ENCODE measurements at places on chromosomes 6 and 20.

DNA sequence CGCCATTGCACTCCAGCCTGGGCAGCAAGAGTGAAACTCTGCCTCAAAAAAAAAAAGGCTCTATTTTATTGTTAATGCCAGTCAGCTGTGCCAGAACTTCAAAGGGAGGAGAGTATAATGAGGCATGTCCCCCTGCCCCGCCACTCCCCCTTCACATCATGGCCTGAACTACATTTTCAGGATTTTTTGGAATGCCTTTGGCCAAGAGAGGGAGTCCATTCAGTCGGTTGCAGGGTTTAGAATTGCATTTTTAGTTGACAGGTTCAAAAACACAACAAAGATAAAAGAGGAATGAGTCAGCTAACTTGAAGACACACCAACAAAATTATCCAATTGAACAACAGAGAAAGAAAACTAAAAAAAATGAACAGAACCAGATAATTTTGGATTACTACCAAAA lies 59.1 kb downstream of the CEP43 start:
- DNase-seq = no peak

DNA sequence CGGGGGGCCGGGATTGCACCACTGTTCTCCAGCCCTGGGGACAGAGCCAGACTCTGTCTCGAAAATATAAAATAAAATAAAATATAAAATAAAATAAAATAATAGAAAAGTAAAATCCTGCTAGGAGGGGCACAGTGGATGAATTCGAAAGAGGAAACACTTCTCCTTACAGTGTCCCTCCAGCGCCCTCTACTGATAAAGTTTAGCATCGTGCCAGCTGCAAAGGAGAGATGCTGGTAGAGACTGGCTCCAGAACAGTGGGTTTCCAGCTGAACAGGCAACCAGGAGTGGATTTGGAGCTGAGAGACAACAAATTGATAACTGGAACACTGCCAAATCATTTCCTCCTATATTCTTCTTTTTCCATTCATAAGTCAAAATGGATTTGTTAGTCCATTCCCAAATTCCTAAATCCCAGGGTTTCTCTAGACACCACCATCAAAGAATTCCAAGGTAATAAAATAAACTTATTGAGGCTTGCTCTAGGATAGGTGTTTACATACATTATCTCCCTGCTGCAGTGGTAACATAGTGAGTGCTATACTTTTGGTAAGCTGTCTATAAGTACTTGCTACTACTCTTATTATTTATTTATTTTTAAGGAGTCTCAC lies 31.7 kb upstream of the TBPL1 start:
- DNase-seq = peak; percentile 95

DNA sequence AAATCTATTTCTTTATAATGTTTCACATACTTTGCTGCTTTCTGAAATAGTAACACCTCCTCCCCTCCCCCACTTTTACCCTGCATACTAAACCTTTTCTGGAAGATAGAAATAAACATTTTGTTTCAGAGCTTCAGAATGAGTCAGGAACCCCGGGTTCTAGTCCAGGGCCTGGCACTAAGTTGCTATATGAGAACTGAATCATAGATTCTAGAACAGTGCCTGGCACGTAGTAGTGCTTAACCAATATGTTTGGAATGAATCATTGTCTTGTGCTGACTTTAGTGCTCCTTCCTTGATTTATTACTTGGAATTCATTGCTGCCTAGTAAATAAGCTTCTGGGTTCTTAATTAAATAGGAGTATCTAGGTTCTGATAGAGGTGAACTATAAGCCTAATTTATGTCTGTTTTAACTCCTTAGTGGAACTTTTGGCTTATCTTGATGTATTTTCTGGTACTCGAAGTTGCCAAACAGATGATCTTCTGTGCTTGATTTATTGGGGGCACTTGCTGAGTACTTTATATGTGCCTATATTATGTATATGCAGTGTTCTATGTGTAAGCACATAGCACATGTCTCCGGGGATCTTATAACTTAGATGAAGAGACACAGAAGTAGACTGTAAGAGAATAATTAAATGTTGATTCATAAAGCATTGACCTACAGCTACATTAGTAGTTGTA lies 18.6 kb downstream of the TAB2 start:
- no peak for DNase-seq

DNA sequence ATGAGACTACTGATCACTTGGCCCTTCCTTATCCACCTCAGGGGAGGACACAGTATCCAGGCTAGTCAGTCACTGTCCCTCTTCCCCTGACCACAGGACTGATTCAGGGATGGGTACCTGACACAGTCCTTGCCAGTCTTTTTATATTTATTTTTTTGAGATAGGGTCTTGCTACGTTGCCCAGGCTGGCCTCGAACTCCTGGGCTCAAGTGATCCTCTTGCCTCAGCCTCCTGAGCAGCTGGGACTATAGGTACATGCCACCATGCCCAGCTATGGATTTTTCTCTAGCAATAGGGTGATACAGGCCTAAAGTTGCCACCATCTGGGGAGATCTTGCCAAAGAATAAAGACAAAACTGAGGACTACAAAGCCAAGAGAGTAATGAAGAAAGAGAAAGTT lies 10.2 kb downstream of the TUBB2B start:
- no peak for DNase-seq

DNA sequence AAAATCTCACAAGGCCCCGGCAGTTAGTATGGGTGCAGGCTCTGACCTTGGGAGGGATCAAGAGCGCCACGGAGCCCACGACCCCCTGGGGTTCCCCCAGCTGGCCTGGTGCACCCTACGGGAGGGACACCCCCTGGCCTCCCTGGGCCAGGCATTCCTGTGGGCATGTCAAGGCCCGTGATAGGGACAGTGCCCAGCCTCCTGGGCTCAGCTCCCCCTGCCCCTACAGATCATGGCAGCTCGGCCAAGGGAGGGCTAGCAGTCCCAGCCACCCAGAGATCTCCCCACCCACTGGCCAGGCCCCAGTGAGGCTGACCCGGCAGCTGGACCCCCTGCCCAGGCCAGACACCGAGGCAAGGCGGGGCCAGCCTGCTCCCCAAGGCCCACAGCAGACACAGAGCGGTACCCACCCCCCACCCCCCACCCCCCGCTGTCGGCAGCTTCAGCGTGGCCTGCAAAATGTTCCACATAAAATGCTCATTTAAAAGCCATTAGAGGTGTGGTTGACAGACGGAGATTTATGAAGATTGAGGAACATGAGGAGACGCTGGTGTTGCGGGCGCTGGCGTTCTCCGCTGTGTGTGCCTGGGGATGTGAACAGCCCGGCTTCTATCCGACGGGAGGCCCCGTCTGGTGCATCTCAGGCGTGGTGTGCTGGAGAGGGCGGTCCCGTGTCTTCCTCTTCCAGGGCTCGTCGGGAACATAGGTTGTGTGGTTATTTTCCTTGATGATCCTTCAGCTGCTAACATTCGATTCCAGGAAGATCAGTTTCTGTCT lies 188.5 kb downstream of the TAF4 start:
- DNase-seq = no peak

- peak; percentile 20 for DNase-seq
These were observed 92.5 kb upstream of the AKAP12 start for GRCh38 chr6:151147118-151147832.

DNA sequence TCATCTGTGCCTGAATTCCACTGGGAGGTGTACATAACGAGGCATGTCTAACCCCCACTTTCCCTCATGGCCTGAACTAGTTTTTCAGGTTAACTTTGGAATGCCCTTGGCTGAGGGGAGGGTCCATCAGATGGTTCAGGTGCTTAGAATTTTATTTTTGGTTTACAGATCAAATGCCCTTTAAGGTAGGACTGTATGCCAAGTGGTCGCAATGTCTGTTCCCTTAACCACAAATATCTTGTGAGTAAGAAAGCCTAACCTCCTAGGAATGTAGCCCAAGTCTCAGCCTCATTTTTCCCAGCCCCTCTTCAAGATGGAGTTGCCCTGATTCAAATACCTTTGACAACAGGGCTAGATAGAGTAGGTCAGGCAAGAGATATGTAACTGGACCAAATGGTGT lies 78.4 kb downstream of the RNASET2 start:
- no peak for DNase-seq

- DNase-seq = no peak
These were observed 6.0 kb upstream of the DSP start for GRCh38 chr6:7535498-7535897.

GRCh38 chr6:39617026-39617425 lies 108.2 kb downstream of the KIF6 start:
- no peak for DNase-seq

GRCh38 chr6:3022765-3023662 lies 23.3 kb downstream of the NQO2 start:
- peak; percentile 59 for DNase-seq

- no peak for DNase-seq
These were observed 78.3 kb downstream of the PRKN start for GRCh38 chr6:162649271-162649670.

DNA sequence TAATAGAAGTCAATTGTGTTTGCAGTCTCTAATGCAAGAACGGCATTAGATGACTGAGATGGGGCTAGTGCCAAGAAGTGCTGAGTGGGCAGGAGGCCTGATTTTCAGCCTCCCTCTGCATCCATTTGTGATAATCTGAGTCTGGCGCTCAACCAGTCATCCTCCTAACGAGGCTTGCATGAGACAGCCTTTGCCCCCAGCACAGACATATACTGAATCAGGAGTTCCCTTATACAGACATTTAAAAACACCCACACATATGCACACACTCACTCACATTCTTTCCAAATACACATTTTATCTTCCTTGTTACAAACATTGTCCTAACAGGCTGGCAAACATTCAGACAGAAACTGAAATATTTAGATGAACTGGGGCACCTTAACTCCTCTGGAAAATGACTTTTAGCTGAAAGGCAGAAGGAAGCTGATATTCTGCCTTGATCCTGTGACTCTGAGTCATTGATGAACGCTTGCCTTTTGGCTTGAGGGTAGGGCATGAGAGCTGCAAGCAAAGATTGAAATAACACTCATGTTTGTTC lies 562.3 kb downstream of the DHX35 start:
- no peak for DNase-seq

- DNase-seq = no peak
These were observed 136.1 kb downstream of the INSM1 start for GRCh38 chr20:20503777-20504530.

- DNase-seq = no peak
These were observed 11.7 kb downstream of the C20orf96 start for GRCh38 chr20:278607-279571.

DNA sequence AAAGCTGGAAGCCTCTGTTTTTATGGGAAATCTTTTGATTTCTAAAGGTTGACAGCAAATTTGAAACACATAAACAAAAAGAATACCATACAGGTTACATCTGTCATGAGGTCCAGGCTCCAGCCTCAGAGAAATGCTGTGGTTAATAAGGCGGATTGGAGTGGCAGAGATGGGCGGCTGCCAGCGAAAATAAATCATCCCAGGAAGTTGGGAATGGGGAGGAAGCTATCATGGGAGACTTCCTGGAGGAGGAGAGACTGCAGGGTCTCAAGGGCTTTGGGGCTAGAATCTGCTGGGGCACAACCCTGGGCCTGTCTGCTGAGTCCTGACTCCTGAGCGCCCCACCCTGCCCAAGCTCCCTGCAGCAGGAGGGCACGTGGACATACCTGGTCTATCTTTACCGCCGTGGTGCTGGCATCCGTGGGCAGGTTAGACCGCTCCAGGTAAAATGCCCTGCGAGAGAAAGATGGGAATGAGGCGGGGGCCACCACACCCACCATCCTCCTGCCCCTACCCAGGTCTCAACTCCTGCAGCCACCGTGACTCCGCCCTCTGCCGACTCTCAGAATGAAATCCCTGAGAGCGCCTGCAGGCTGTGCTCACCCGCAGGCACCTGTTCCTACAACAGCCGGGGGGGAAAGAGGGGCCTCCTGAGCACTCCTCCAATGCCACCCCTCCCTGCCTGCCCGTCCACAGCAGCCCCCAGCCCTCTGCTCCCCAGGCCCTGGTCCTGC lies 197.3 kb downstream of the PREX1 start:
- no peak for DNase-seq

GRCh38 chr20:50670126-50670862 lies 21.0 kb downstream of the RIPOR3 start:
- DNase-seq = no peak

- DNase-seq = no peak
These were observed 184.7 kb downstream of the GJA1 start for GRCh38 chr6:121619987-121620740.
